D721Med (cell line): ENCODE measurements at places on chromosomes 2 and 18.

DNA sequence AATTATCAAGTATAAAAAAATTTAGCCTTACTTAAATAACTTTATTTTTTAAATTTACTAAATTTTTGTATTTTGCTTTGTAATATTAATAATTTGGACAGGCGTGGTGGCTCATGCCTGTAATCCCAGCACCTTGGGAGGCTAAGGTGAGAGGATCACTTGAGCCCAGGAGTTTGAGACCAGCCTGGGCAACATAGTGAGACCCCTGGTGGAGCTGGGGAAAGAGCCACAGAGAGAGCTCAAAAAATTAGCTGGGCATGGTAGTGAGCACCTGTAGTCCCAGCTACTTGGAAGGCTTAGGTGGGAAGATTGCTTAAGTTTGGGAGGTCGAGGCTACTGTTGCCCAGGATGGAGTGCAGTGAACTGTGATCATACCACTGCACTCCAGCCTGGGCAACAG, 143.5 kb downstream of the B3GNT2 start:
- no peak for DNase-seq

- DNase-seq: no peak
Observed at GRCh38 chr2:55914786-55915185, 8.8 kb downstream of the EFEMP1 start.

DNA sequence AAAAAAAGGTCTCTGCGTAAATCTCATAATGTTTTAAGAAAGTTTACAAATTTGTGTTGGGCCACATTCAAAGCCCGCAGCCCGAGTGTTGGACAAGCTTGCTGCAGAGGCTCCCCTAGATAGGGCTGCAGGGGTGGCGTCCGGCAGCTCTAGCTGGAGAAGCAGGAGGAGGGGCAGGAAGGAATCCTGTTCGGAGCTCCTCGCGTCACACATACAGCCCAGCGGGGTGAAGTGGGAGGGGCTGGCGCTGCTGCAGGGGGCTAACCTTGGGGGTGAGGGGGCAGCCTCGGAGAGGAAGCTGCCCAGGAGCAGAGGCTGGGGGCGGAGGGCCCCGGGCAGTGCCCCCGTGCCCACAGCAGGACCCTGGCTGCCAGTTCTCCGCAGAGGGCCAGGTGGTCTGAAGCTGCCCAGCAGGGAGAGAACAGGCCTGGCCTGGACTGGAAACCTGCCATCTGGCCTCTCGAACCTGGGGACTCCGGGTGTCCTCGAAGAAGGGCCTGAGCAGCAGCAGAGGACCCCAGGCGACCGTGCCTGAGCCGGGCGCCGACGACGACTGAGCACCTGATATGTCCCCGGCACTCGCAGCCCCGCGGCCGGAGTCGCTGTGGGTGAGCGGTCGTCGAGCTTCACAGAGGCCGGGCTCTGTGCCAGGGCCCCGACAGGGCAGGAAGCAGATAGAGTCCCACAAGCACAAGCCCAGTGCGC, 2.6 kb upstream of the GPR35 start:
- DNase-seq: no peak

GRCh38 chr18:41921770-41922169, 33.3 kb upstream of the PIK3C3 start:
- no peak for DNase-seq

- no peak for DNase-seq
Observed at GRCh38 chr2:109062145-109062858, 66.7 kb upstream of the SH3RF3 start.

- DNase-seq: no peak
Observed at GRCh38 chr2:186576614-186577013, 13.2 kb upstream of the ITGAV start.
